GM20000 (cell line): ENCODE measurements at places on chromosomes 1 and 21.
A peak's percentile ranks its signal among the peaks of the same experiment; 100 is the strongest.

- no peak for DNase-seq
Observed at GRCh38 chr1:207230441-207230840, 91.0 kb upstream of the CD55 start.

- DNase-seq: no peak
Observed at GRCh38 chr1:150210706-150211105, 25.2 kb downstream of the ANP32E start.

- no peak for DNase-seq
Observed at GRCh38 chr1:10992864-10993263, 19.6 kb upstream of the TARDBP start.

- no peak for DNase-seq
Observed at GRCh38 chr1:104874044-104874443, 1124.3 kb downstream of the AMY1C start.

DNA sequence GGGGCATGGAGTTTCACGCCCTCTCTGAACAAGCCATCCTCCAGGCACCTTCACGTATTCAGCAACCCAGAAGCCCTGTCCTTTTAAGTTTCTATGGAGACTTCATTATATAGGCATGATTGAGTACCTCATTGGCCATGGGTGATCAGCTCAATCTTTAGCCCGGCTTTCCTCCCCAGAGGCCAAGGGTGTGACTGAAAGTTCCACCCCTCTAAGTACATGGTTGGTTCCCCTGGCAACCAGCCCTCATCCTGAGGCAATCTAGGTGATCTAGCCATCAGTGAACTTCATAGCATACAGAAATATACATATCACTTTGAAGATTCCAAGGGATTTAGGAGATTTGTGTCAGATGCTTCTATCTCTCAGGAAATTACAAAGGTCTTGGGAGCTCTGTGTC is 21.3 kb upstream of the DHX9 start:
- no peak for DNase-seq

GRCh38 chr1:22892789-22893188 is 79.9 kb downstream of the LACTBL1 start:
- DNase-seq: no peak

- peak; percentile 76 for DNase-seq
Observed at GRCh38 chr1:180632326-180633056, 669 bp downstream of the XPR1 start.

DNA sequence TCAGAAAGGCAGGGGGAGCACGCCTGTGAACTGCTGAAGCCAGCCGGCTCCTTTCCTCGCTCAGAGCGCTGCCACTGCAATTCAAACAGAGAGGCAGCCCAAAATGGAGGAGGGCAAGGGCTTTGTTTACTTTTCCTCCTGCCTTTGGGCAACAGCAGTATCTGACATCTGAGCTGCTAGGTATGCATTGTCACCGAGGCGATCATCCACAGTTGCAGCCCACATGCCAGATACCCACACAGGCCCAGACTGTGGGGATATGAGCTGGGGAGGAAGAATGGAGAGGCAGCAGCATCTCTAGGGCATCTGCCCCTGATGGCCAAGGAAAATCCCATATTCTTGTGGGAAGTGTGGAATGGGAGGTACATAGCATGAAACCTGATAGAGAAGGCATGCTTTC is 357.1 kb downstream of the BARHL2 start:
- DNase-seq: no peak

DNA sequence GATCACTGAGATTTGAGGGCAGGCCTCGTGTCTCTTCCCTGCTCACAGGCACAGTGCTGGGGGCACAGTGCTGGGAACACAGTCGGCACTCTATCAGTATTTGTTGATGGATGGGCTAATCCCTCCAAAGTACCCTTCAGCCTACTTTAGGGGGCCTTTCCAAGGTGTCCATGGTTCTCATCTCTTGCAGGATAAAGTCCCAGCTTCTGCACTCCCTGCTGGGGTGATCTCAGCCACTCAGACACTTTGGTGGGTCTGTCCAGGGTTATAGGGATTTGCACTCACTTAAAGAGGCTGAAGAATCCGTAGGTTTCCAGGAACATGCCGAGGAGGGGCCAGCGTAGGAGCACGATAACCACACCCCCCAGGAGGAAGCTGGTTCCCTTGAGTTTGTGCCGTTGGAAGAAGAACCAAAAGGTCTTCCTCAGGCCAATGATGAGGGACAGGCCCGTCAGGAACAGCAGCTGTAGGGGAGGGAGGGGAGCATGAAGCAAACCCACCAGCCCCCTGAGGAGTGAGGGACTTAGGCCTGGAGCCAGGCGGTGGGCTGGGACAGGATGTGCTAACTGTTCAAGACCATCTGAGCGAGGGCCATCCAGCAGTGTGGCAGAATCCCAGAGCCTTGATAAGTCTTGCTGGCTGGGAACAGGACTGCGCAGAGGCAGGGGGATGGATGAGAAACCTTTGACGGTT is 5.2 kb upstream of the KISS1 start:
- no peak for DNase-seq

DNA sequence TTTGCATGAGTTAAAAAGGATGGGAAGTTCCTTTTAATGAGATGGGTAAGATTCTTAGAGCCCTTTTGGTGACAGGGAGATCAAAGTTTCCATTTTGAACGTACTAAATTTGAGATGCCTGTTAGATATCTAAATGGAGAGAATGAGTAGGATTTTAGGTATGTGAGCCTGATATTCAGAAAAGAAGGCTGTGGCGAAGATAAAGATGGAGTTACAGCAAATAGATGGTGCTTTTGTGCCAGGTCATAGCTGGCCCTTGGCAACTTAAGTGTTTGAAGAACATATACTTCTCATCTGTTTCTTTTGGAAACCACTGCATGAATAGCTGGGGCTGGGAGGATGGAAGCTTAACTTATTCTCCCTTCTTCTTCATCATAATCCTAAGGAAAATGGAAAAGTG is 282.5 kb downstream of the PTBP2 start:
- no peak for DNase-seq
